ENCODE measurements at places on chromosomes 1 and 21.

- DNase-seq = no peak
Observed at GRCh38 chr1:31510304-31510703, 66.0 kb upstream of the TINAGL1 start.

DNA sequence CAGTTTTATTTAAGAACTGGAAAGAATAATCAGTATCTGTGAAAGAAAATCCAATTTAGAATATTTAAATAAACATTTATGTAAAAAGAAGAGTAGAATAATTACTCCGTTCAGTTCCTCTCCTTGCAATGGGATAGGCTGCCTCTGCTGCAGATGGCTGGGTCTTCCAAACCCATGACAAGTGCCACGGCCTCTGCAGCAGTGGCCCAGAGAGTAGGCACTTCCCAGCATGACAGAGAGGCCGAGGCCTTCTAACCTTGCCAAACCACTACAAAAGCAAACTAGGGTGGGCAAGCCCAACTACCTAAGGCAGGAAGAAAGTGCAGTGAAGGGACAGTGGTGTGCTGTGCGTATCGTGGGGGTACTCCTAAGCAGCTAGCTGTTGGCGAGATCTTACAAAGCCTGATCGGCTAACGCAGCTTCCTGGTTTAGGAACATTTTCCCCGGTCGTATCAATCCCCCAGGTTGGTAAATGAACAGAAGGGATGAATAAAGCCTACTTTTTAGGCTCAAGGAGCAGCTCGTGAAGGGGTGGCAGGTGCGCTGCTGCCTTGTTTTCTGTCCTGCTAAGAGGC, 14.5 kb downstream of the ICMT start:
- DNase-seq = no peak

- no peak for DNase-seq
Observed at GRCh38 chr1:161111117-161111516, 6.7 kb downstream of the PFDN2 start.

GRCh38 chr1:189880135-189880534, 597.5 kb downstream of the BRINP3 start:
- DNase-seq = no peak

DNA sequence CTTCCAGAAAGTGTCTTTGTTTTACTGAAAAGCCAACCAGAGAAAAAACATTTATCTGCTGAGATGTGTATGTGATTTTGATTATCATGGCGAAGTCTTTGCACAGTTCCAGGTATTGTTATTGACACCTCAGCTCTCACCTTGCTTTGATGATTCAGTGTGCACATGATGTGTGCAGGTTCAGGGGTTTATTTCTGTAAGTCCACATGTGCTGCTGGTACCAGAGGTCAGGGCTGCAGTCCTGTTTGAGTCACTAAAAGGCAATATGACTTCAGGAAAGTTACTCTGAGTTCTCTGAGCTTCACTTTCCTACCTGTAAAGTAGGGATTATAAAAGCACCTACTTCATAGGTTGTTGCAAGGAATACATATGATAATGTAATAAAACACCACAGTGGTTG, 97.1 kb downstream of the CNIH3 start:
- no peak for DNase-seq

DNA sequence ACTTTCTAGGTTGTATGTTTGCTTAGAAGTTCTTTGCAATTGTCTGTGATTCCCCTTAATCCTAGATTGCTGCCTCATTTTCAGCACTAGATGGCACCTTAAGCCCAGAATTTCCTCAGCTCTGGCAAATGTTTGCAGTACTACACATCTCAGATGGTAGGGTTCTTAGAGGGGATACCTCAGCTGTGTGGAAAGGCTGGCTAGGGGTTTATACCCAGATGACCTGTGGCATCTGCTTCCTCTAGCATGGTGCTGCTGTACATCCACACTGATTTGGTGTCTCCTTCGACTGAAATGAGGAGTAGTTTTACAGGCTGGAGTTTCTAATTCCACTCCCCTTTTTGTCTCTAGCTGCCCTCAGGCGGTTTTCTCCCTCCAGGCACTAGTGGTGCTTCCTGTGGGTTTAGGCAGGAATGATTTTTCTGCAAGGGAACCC, 23.5 kb downstream of the ASB17 start:
- no peak for DNase-seq

GRCh38 chr1:84259989-84260388, 41.5 kb upstream of the SAMD13 start:
- no peak for DNase-seq

- DNase-seq = no peak
Observed at GRCh38 chr1:202143011-202143767, 1.3 kb downstream of the ARL8A start.

DNA sequence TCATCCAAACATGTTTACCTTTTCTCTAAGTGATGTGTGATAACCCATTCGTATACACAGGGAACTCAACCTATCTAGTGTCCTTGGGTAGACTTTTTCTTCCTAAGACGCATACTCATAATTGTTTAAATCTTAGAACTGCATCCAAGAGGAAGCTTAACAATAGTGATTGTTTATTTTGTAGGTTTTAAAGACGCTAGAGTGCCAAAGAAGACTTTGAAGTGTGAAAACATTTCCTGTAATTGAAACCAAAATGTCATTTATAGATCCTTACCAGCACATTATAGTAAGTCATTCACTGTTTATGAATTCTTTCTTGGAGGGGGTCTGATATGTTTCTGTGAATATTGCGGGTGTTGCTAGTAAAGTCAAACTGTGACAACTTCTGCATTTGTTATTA, 25.4 kb downstream of the PLA2G4A start:
- no peak for DNase-seq

GRCh38 chr1:226655251-226656163, 83.6 kb downstream of the ITPKB start:
- DNase-seq = no peak

DNA sequence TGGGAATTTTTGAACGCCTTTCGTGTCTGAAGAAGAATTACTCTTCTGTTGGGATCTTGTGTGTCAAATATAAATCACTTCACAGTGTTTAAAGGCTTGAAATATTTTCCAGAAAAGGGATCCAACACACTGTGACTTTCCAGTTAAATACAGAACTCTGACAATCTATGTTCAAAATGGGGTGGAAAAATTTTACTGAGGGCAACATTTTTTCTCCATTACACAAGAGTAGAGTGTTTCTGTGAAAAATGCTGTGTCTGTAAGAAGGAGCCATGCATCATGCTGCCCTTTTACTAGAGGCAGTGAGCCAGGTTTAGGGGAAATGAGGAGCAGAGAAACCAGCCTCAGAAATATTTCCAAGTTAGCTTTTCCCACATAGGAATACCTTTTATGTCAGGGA, 86.5 kb downstream of the VPS13D start:
- DNase-seq = no peak

- no peak for DNase-seq
Observed at GRCh38 chr1:156551066-156551643, 21.2 kb downstream of the IQGAP3 start.

- no peak for DNase-seq
Observed at GRCh38 chr1:26730695-26731094, 34.9 kb downstream of the ARID1A start.

- no peak for DNase-seq
Observed at GRCh38 chr1:169784102-169784501, 10.6 kb downstream of the METTL18 start.

DNA sequence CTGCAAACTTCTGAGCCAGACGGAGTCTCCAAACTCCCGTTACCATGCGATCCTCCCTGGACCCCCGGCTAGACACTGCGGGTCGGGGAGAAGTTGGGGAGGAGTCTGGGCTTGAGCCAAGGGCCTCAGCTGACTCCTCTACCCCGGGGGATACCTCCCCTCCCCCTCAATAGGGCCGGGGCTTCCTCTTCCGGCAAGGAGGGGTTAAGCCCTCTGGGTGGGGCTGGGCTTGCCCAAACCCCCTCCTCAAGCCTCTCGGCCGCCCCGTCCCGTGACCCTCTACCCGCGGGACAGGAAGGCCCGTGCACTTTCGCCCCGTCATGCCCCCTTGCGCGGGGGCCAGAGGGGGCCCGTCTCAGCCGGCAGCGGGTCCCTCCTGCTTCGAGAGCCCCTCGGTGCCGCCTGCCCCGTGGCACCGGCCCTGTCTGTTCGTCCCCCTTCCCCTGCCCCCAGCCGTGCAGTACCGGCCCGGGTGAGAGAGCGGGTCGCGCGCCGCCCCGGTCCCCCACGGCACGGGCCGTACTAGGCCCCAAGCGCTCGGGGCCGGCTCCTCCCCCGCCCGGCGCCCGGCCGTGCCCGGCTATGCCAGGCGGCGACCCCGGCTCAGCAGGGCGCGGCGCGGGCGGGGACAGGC, 652 bp downstream of the ARL8A start:
- peak; percentile 54 for DNase-seq

- no peak for DNase-seq
Observed at GRCh38 chr1:22248746-22249145, 105.8 kb upstream of the WNT4 start.

GRCh38 chr1:154801234-154802011, 68.7 kb downstream of the KCNN3 start:
- DNase-seq = no peak

GRCh38 chr1:39103328-39104157, 77.4 kb downstream of the NDUFS5 start:
- DNase-seq = no peak

- DNase-seq = no peak
Observed at GRCh38 chr1:180003026-180003695, 48.6 kb downstream of the CEP350 start.

DNA sequence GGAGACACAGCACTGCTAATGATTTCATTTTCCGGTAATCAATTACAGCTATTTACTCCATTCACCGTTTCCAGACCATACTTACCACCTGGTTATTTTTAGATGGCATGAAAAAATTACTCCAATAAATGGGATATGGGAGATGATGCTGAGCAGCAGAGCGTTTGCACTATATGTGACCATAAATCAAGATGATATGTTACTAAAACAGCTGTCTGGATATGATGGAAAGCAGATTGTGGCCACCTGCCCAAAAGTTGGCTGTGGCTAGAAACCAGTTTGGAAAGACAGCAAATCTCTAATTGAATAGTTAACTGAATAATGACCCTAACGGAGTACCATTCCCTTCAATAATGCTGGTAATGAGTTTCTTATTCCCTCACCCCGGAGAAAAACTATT, 22.5 kb upstream of the KCTD3 start:
- DNase-seq = no peak

GRCh38 chr1:40411843-40412242, 38.3 kb downstream of the SMAP2 start:
- no peak for DNase-seq

- DNase-seq = peak; percentile 61
Observed at GRCh38 chr1:177181631-177182291, 11.0 kb downstream of the BRINP2 start.

GRCh38 chr1:42171679-42172266, 7.2 kb upstream of the GUCA2A start:
- DNase-seq = no peak

DNA sequence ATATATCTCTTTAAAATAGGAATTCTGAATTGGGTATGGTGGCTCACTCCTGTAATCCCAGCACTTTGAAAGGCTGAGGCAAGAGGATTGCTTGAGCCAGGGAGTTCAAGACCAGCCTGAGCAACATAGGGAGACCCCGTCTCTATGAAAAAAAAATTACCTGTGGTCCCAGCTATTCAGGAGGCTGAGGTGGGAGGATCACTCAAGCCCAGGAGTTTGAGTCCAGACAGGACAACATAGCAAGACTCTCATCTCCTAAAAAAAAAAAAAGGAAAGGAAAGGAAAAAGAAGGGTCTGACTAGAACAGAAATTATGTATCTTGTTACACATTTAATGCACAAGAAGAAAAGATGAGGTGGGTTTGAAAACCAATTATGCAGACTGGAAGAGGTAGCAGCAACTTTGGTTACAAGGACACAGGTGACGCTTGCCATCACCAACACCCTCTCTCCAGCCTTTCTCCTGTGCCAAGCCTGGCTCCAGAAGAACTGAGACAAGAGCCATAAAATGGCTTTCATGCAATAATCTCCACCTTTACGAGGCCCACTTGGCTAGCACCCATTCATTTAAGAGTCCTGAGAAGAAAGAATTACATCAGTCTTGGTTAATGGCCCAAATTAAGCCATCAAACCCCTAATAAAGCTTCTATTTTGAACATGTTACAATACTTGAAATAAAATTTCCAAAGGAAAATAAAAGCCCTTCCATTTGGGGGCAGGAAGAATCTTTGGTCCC, 4.8 kb upstream of the SELENBP1 start:
- DNase-seq = no peak

- DNase-seq = peak; percentile 43
Observed at GRCh38 chr1:6497215-6497866, 5.9 kb upstream of the PLEKHG5 start.

DNA sequence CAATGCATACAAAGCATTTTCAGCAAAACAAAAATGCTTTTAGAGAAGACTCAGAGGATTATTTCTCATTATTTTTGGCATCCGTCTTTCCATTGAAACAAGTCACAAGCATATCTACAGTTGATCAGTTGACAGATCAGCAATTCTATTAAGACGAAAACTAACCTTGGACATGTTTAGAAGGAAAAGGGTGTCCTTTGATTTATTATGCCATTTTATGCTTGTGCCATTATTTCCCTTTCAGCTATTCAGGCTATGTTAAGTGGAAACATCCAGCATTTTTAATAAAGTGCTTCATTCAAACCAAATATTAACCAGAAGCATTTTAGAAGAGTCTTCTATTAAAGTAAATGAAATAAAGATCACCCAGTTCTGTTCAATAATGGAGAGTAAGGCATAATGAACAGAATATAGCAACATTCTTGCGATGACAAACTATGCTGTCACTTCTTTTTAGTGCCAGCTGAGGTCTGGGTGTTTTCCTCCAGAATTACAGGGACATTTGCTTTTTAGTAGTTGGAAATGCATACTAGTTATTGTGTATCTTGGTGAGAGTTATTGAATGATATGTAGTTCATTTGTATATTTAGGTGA, 481.4 kb downstream of the PLA2G4A start:
- DNase-seq = no peak

DNA sequence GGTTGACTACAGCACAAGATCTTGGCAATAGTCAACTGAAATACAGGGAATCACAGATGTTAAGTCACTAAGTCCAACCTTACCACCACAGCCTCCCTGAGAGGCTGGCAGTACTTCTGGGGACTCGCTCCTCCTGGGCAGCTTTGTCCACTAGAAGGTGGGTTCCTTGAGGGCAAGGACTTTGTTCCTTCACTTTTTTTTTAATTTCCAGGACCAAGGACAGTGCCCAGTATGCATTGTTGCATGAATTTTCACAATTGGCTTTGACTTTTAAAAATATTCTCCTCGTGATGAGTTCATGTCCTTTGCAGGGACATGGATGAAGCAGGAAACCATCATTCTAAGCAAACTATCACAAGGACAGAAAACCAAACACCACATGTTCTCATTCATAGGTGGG, 96.7 kb upstream of the IGSF21 start:
- DNase-seq = no peak

GRCh38 chr1:212607206-212607912, 1.2 kb upstream of the ATF3 start:
- peak; percentile 51 for DNase-seq

DNA sequence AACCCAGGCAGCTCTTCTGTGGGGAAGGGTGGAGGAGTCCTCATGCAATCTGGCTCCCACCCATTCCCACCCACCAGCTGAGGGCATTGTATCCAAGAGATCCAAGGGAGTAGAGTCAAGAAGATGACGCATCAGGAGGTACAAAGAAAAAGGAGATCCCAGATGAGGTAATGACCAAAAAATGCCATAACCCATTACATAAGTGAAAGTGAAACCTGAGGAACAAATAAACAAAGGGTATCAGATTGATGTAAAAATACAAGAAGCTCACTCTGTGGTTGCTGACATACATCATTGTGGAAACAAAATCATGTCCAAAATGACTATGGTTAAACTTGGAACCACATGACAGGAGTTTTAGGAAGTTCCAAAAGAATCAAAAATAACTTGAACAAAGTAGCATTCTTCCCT, 42.5 kb downstream of the CCN1 start:
- DNase-seq = no peak

GRCh38 chr1:84480650-84481049, 1.6 kb downstream of the RPF1 start:
- no peak for DNase-seq
